ENCODE measurements at places on chromosomes 11 and 22.

DNA sequence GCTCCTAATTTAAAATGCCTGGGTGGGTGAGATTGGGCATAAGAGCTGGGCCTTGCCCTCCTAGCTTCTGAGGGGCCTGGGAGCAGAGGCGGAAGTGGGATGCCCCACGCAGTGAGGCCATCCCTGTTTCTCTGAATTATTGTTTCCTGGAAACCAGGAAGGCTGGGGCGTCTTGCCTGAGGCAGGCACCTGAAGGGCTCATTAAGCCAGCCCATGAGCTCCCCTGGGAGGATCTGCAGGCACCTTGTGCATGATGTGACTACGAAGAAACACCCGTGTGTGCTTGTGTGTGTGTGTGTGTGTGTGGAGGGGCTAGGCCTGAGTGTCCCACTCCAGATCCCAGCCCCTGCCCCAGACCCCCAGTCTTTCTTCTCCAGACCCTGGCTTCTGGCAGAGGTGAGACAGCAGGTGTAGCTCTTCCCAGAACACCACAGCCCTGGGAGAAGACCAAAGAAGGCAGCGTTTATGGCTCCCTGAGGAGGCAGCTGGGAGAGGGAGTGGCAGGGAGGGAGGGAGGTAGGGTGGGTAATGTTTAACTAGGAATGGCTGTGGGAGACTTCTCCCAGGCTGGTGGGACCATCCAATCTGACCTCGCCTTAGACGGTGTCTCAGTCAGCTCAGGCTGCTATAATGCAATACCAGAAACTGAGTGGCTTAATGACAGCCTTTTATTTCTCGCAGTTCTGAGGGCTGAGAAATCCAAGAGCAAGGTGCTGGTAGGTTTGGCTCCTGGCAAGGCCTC is 2.1 kb upstream of the BATF2 start:
- no peak for DNase-seq

DNA sequence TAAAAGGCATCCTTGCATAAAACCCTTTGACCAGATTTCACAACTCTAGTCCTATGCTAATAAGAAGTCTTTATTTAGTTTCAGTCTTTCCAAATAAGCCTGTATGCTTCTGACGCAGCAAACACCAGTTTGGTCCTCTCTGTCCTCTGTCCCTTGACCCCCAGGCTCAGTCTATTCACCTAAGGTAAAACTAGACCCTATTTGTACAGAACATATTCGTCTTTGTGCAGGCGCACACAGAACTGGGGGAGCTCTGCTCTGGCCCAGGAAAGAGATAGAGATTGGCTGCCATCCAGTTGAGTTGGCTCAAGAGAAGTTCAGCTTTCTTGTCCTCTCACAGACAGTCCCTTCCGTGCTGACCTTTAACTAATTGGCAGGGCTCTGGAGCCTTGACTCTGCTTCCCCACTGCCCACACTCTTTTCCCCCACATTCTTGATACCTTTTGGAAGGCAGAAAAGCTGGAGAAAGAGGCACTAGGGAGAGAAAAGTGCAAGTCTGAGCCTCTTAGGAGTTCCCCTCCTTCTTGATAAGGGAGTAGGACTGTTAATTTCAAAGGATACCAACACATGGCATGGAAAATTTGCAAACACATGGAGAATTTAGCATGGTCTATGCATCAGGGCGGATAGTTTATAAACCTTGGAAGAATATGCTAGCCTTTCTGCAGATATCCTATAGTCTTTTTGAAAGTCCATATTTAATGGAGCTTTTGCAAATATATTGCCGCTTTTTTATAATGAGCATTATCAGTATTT is 21.2 kb upstream of the PSMA1 start:
- no peak for DNase-seq

DNA sequence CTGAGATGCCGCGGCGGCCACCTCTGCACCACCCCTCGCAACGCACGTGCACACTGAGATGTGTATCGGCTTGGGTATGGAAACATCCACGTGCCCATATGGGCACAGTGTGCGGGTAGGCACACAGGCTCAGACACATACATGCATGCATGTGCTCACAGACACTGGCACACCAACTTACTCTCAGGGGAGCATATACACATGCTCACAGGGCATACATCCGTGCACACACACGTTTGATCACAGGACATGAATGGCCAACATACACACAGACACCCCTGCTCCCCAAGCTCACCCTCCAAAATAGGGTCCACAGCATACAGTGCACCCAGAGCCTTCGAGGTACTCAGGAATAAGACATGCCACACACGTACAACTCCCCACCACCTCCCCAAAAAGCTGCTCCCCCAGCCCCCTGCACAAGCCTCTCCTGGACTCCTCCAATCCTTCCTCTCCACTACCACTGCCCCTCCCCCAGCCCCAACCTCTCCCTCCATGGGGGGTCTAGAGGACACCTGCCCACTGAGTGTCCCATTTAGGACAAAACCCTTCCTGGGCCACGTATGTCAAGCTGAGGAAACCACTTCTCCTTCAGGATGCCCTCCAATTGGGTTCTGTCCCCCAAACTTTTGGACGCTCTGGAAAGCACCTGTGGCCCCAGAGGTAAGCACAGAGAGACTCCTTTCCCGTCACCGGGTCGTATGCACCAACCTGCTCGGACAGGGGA is 53.1 kb downstream of the SLC22A12 start:
- DNase-seq = no peak

- no peak for DNase-seq
Observed at GRCh38 chr11:110564676-110565356, 135.1 kb downstream of the FDX1 start.

DNA sequence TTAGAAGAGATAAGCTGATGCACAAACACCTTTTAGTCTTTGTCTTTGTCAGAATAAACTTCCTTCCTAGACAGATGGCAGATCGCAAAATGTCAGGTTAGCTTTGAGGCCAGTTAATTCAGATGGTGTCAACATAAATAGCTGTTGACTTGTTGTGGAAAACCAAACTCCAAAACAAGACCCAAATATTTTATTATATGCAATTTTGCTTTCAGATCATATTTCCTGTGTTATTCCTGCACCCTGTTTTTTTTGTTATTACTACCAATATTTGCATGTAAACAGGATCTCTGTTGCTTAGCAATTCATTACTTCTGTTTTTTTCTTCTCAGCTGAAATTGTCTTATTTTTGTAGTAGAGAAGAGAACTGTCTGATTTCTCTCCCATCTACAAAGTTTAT is 316.0 kb downstream of the ETS1 start:
- no peak for DNase-seq

Data from stimulated activated CD4-positive, alpha-beta T cell treated with anti-CD3 and anti-CD28 coated beads, Interleukin-4, amount 100 ng/mL, for 4 hours (primary cell).